Dermis lymphatic vessel endothelial cell (primary cell): ENCODE measurements at places on chromosomes 11 and 22. TPM values are rescaled to one million over a fixed set of nuclear protein-coding genes. Genes with fewer than 3 reads are reported as not detected.

NUDT8 gene
- total RNA-seq, result 3.6 and 5.4 TPM in 2 replicates

CASP5 gene
- total RNA-seq, result not detected in 2 replicates

SERPING1 gene
- not detected in 2 replicates for total RNA-seq

EFCAB6 gene
- total RNA-seq, result 0.22 and 1.1 TPM in 2 replicates

PAK1 gene
- 0.17 and 0.65 TPM in 2 replicates for total RNA-seq

OR56A1 gene
- total RNA-seq, result not detected in 2 replicates

ZBTB16 gene
- 8.3 and 22.4 TPM in 2 replicates for total RNA-seq

OR10D3 gene
- not detected in 2 replicates for total RNA-seq

ARHGAP8 gene
- 0.09 TPM in 1 of 2 replicates, not detected in the other for total RNA-seq

BIK gene
- total RNA-seq, result 1.6 and 4.1 TPM in 2 replicates

MPZL2 gene
- 0.95 and 2.9 TPM in 2 replicates for total RNA-seq

SCN4B gene
- under 0.01 and 0.11 TPM in 2 replicates for total RNA-seq

SPTBN2 gene
- total RNA-seq, result 12.6 TPM in 2 replicates

OR1S1 gene
- total RNA-seq, result not detected in 2 replicates

PGA5 gene
- total RNA-seq, result not detected in 2 replicates

SCUBE2 gene
- total RNA-seq, result 1.4 and 3.4 TPM in 2 replicates

PHETA2 gene
- 23.1 and 26.2 TPM in 2 replicates for total RNA-seq

CARNS1 gene
- 0.09 and 0.22 TPM in 2 replicates for total RNA-seq

AIP gene
- 101 TPM in 2 replicates for total RNA-seq

WNT11 gene
- total RNA-seq, result 0.09 and 0.22 TPM in 2 replicates

CHRDL2 gene
- 0.77 and 1.7 TPM in 2 replicates for total RNA-seq

NCF4 gene
- not detected in 2 replicates for total RNA-seq

HEPHL1 gene
- total RNA-seq, result not detected in 2 replicates

INPP5J gene
- 0.09 and 0.11 TPM in 2 replicates for total RNA-seq

OR6T1 gene
- total RNA-seq, result not detected in 2 replicates

XRRA1 gene
- 2.7 and 4.0 TPM in 2 replicates for total RNA-seq

IFITM1 gene
- 0.09 and 0.65 TPM in 2 replicates for total RNA-seq

C22orf31 gene
- not detected in 2 replicates for total RNA-seq

VWCE gene
- total RNA-seq, result 1.1 and 1.3 TPM in 2 replicates

NOL12 gene
- total RNA-seq, result 19.1 and 19.4 TPM in 2 replicates

APOL4 gene
- 2.7 and 7.0 TPM in 2 replicates for total RNA-seq

CD3E gene
- not detected in 2 replicates for total RNA-seq

RAB39A gene
- total RNA-seq, result under 0.01 TPM in 1 of 2 replicates, not detected in the other

P2RY2 gene
- under 0.01 and 0.11 TPM in 2 replicates for total RNA-seq

MPPED2 gene
- 0.22 and 0.60 TPM in 2 replicates for total RNA-seq

RHOD gene
- total RNA-seq, result 15.3 and 17.4 TPM in 2 replicates

ZFTA gene
- 7.9 and 13.8 TPM in 2 replicates for total RNA-seq

DBX1 gene
- total RNA-seq, result not detected in 2 replicates

RBMXL2 gene
- total RNA-seq, result not detected in 2 replicates

PLAAT5 gene
- not detected in 2 replicates for total RNA-seq

TSKU gene
- total RNA-seq, result 3.0 and 3.9 TPM in 2 replicates

RAG1 gene
- total RNA-seq, result 1.7 and 1.8 TPM in 2 replicates

C11orf21 gene
- total RNA-seq, result not detected in 2 replicates

MRGPRX4 gene
- total RNA-seq, result 0.69 and 0.87 TPM in 2 replicates

OR8D4 gene
- not detected in 2 replicates for total RNA-seq

SLC29A2 gene
- total RNA-seq, result 0.26 and 0.76 TPM in 2 replicates

EPS8L2 gene
- 1.9 and 2.1 TPM in 2 replicates for total RNA-seq

MS4A6A gene
- not detected in 2 replicates for total RNA-seq

TMEM132A gene
- total RNA-seq, result 61.3 and 76.5 TPM in 2 replicates

SLC22A25 gene
- total RNA-seq, result not detected in 2 replicates

PLAAT2 gene
- 0.17 TPM in 1 of 2 replicates, not detected in the other for total RNA-seq

PYGM gene
- total RNA-seq, result 0.11 and 0.26 TPM in 2 replicates

CBLIF gene
- not detected in 2 replicates for total RNA-seq

RELA gene
- total RNA-seq, result 14.4 and 15.2 TPM in 2 replicates

MAPK1 gene
- 45.7 and 54.9 TPM in 2 replicates for total RNA-seq

MUC5B gene
- not detected in 2 replicates for total RNA-seq
